ENCODE measurements at places on chromosomes 1 and 21.

GRCh38 chr1:154867064-154867825 lies 2.8 kb downstream of the KCNN3 start:
- DNase-seq, result no peak

DNA sequence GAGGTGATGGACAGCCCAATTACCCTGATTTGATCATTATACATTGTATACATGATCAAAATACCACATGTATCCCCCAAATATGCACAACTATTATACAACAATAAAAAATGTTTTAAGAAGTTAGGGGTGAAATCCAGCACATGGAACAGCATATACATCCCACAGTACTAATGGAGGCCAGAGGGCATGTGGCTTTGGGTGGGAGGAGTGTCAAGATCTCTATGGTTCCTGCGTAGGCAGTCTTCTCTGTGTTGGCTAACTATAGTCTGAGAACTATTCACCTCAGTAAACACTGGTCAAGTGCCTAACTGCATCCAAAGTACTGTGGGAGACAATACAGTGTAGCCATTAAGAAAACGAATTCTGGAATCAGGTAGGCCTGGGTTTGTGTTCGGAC lies 74.1 kb downstream of the GADD45A start:
- DNase-seq, result no peak

DNA sequence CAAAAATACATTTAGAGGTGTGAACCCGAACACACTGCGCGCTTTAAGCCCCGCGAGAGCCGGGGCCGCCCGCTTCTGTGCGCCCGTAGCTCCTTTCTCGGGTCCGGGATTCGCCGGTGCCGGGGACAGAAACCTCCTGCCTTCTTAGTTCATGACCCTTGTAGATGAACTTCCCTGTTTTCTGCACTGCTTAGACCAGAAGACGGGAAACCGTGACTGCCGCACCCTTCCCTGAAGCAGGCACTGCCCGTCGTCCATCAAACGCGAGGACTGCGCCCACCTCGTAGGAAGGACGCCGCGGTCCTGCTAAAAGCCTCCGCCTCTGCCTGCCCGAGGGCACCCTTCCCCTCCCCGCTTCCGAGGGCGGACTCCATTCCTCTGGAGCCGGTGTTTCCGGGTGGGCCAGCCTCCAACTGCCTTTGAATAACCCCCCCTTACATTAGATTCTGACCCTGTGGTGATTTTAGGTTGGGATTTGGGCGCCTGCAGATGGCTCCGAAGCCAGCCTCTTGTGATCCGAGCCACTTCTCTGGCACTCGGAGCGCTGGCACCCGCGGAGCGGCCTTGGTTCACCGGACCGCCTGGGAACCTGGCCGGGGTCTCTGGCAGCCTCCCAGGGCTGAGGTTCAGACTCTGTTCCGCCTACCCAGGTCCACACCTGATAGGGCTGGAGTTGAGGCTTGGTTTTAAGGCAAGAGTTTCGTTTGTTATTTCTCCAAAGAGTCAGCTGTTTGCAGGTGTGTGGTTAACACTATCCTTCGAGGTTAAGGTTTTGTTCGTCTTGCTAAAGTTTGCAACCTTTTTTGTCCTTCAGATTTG lies 1.2 kb upstream of the PTTG1IP start:
- no peak for DNase-seq

- no peak for DNase-seq
Observed at GRCh38 chr1:161944381-161944780, 79.3 kb downstream of the OLFML2B start.

GRCh38 chr1:9410737-9411297 lies 118.1 kb downstream of the SPSB1 start:
- DNase-seq, result no peak

GRCh38 chr1:214332946-214333798 lies 52.2 kb downstream of the SMYD2 start:
- DNase-seq, result no peak

GRCh38 chr1:11882814-11883538 lies 24.2 kb upstream of the NPPB start:
- DNase-seq, result no peak

GRCh38 chr1:207747627-207748492 lies 4.0 kb upstream of the CD46 start:
- peak; percentile 42 for DNase-seq

DNA sequence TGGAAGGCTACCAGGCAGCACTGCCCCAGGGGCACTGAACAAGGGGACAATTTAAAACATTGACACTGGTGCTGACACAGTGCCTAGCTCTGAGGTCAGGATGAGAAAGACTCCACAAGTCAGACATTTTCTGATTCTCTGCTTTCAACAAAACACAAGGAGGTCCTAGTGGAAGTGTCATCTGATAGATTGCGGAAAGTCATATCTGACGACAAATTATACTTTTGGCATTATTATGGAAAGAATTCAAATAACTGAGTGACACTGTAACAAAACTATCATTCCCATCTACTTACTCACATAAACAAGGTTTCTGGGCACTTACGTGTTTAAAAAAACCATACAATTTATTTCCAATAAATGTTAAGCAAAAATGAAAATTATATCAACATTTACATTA lies 123.5 kb downstream of the SLC45A1 start:
- DNase-seq, result no peak

DNA sequence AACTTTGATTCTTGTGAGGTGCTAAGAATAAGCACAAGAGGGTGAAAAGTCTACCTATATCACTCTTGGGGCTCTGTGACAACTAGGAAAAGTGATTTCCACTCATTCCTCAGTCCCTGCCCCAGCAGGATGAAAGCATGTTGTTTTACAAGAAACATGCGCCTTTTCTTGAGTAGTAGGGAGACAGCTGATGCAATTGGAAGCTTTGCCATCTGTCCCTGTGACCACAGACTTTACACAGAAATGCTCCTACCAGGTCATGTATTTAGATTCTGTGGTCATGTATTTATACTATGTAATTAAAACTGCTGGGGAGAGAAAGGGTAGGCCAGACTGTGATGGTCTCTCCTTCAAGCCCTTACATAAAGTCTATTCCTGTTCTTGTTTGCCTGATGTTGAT lies 445.5 kb downstream of the PTPRC start:
- no peak for DNase-seq

DNA sequence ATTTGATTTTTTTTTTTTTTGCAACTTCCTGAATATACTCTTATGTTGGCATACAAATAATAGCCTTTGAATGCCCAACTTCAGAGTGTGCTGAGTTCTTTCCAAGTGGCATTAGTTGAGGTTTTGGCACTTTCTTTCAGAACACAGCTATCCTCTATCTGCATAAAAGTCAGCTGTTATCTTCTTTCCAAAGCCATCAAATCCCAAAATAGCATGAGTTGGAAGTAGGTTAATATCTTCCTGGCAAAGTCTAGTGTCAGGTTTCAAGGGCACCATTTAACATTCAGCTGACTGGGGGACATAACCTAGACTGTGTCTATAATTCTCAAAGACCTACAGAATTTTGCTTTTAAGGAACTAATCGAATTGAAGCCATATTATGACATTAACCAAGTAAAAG lies 223.9 kb downstream of the PLPP3 start:
- no peak for DNase-seq

- no peak for DNase-seq
Observed at GRCh38 chr21:15552914-15553494, 176.8 kb upstream of the USP25 start.

- DNase-seq, result no peak
Observed at GRCh38 chr21:25818121-25818520, 83.3 kb downstream of the GABPA start.

- no peak for DNase-seq
Observed at GRCh38 chr1:61387829-61388228, 305.5 kb downstream of the NFIA start.

DNA sequence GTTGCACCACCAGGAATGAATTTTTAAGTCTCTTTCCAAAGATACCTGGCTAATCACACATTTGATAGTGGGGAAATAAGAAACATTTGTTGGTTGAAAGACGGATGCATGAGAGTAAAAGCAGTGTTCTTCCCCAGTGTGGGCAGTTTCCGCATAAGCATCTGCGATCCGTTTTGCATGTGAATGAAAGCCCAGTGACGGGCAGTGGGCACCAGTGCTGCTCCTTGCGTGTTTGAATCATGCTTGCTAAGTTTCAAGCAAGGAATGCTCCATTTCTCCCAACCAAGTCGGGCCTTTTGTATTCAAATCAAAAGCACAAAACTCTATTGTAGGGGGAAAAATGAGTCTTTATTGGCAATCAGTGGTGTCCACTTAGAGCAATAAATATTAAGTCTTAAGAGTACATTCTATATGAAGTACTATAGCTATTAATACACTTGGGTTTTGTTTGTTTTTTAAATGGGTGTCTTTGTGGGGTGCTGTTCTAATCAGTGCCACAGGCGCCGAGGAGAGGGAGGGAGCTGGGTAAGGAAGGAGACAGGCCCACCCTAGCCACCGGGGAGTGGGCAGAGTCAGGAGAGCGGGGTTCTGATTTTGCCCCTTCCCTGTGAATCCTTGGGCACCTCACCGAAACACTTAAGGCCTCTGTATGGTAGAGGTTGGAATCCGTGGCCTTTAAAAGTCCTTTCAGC lies 750 bp upstream of the PTGFRN start:
- peak; percentile 40 for DNase-seq

DNA sequence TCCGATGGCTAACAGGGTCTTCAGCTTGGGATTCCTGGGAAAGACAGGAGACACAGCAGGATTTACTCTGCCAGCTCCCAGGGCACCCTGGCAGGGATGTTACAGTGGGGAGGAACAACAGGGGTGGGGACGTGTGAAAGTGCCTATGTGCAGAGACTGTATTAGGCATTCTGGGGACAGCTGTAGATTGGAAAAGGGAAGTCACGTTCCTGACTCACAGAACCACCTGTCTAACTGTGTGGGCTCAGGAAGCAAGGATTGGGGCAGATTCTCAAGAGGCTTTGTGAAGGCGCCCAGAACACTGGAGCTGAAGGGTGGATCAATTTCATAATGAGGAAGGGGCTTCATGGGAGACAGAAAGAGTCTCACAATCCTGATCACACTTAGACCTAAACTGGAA lies 4.4 kb downstream of the CHIT1 start:
- DNase-seq, result no peak

DNA sequence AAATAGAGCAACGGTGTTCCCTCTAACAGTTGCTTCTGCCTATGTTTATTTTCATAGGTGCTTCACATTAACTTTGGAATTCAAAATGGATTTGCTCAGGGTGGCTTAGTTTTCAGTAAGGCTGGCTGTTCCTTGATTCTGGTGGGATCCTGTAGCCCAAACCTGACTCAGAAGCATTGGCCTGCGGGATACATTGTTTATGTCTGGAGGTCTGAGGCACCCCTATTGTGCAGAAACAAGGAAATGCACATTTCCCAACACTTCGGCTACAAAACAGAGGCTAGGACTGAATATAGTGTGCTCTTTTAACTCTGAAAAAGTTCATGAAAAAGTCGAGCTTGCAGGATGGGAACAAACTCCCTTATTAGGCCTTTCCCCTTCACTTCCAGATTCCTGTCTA lies 133.8 kb upstream of the F3 start:
- DNase-seq, result no peak

DNA sequence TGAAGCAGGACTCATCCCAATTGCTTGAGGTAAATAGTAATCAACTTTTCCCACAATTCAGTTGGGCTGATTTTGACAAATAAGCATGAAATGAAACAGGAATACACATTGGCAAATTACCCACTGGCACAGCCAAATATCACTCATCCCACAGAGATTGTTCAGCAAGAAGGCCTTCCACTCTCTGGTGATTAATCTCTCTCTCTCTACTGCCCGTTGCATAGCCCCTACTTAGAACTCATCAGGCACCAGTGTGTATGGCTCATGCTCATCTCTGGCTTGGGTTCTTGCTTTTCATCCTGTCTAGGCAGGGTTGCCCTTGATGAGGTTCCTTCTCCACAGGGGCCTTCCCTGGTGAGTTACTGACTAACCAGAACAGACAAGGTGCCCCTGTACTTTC lies 1.1 kb downstream of the BSDC1 start:
- no peak for DNase-seq

DNA sequence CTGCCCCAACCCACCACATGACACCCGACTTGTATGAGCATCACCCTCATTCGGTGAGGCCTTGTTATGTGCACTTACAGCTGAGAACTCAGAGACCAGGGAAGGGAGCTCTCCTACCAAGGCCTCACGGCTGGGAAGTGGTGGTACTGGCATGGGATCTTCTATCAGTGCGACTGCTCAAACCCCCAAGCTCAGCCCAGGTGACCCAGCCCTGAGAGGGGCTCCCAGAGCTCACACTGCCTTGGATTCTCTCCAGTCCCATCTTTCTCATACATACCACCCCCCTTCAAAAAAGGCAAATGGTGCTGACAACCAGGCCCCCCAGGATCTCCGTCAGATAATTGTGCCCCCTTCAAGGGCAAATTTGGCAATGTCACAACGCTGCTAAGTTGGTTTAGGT lies 777 bp upstream of the PLA2G2F start:
- no peak for DNase-seq

- no peak for DNase-seq
Observed at GRCh38 chr1:157782931-157783330, 6.0 kb upstream of the FCRL2 start.

Data from iPS DF 19.7 (cell line).